ENCODE measurements at places on chromosomes 6 and 20.
A peak's percentile ranks its signal among the peaks of the same experiment; 100 is the strongest.

DNA sequence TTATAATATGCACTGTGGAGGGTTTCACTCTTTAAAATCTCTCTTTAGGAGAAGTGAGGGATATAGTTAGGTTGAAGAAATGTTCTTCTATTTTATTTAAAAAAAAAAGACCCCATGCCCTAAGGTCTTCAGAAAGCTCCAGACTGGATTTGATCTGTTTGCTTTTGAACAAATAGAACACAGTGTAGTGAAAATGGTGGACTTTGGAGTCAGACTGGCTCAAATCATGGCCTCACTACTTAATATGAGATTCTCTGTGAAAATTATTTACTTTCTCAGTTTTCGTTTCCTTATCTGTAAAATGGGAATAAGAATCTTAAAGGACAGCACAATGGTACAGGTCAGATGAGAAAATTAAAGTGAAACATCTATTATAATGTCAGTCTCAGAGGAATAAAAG lies 203.9 kb downstream of the ASCC3 start:
- DNase-seq = no peak

DNA sequence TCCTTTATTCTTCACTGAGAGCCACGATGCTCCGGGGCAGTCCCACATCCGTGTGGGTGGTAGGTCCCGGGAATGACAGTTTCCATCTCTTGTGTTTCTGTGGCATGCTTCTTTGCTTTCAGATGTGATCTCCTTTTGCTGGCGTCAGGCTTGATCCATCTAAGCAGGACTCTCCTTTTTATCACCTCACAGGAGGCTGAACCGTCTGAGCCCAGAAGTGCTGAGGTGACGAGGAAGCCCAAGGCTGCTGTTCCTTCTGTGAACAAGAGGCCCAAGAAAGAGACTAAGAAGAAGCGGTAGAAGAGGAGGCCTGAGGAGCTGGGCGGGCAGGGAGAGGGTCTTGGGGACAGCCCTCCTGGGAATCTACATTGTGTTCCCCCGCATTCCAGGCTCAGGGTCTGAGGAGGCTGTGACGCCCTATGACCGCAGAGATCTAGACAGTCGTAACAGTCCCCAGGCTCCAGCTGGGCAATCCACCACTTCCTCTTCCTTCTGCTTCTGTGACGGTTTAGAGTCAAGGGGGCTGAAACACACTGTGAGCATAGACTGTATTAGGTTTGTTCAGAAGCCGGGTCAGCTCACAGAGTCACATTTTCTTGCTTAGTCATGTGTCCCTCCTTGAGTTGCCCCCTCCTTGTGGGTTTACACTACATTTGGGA lies 26.8 kb downstream of the MANBAL start:
- peak; percentile 76 for DNase-seq

GRCh38 chr6:147437615-147438014 lies 70.9 kb upstream of the SAMD5 start:
- no peak for DNase-seq

- peak; percentile 37 for DNase-seq
Measured at GRCh38 chr6:1383729-1384548, 5.4 kb upstream of the FOXF2 start.

- DNase-seq = no peak
Measured at GRCh38 chr6:111478064-111478476, 4.9 kb downstream of the REV3L start.

GRCh38 chr20:41587523-41587922 lies 30.7 kb downstream of the CHD6 start:
- no peak for DNase-seq

- peak; percentile 71 for DNase-seq
Measured at GRCh38 chr20:4060064-4060795, 44.9 kb upstream of the RNF24 start.

- DNase-seq = no peak
Measured at GRCh38 chr20:23928353-23928752, 48.8 kb upstream of the CST5 start.

GRCh38 chr6:41691426-41692079 lies 43.9 kb downstream of the TFEB start:
- no peak for DNase-seq

DNA sequence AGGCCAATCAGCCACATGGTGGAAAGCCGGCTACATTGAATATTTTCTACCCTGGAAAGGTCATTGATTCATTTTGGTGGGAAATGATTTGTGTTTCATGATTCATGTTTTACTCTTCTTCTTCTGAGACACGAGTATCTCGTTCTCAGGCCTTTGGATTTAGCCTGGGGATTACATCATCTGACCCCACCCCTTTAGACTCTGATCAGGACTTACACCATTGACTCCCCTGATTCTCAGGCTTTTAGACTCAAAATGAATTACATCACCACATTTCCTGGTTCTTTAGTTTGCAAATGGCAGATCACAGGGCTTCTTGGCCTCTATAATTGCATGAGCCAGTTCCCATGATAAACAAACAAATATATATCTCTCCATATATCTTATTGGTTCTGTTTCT lies 228.8 kb downstream of the ADGRG6 start:
- no peak for DNase-seq

DNA sequence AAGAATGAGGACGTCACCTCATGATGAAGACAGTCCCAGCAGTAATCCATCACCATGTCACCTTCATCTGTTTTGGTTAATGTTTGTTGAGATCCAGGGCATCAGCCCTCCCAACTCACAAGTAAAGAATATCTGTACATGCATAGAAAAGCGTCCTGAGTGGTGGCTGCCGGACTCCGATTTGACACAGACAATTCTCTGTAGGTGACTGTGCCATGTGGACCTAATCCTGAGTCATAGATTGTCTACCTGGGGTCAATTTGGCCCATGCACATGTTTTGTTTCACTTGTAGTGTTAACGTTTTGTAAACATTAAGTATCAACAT lies 168.4 kb upstream of the UST start:
- DNase-seq = no peak

DNA sequence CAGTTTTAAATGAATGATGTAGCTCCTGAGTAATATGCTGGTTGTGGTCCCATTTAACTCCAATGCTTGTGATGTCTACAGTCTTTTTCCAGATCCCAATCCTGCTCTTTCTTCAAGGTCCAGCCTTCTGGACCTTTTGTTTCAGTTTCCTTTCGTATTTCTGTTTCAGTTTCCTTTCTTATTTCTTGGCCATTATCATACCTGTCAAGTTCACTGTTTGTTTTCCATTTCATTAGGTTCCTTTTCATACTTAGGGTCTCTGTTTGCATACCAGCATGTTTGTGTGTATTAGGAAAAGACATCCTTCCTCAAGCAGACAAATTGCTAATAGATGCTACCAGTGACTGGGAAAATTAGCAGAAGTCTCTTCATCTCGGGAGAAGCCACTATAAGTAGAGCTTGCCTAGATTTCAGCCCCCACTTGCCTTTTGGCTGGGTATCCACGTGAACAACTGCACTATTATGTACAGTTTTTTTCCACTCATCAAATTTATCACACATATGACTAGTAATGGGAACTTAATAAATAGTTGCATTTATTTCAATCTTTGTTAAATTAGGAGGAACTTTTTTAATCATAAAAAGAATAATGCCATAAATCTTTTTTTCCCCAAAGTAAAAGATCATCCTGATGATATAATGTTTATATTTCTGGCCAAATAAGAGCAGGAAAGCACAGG lies 583.4 kb downstream of the BCKDHB start:
- no peak for DNase-seq

GRCh38 chr6:53910834-53911233 lies 116.0 kb downstream of the LRRC1 start:
- no peak for DNase-seq

- DNase-seq = no peak
Measured at GRCh38 chr20:38543014-38543906, 37.7 kb upstream of the ADIG start.

DNA sequence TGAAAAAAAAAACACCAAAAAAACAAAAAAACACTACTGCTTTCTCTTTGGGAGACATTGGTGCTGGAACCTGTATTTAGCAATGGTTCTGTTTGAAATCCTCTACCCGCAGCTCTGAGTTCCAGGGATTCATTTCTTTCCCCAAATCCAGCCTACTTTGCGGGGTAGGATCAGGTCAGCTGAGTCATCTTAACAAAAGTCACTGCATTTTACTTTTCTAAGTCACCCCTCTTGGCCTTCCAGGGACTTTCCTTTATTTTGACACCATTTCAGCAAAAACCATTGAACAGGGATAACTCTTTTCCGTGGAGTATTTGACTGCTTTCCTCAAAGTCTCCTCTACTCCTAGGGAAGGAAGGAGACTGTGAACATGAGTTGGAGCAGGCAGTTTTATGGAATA lies 837.6 kb downstream of the MAFB start:
- DNase-seq = no peak

DNA sequence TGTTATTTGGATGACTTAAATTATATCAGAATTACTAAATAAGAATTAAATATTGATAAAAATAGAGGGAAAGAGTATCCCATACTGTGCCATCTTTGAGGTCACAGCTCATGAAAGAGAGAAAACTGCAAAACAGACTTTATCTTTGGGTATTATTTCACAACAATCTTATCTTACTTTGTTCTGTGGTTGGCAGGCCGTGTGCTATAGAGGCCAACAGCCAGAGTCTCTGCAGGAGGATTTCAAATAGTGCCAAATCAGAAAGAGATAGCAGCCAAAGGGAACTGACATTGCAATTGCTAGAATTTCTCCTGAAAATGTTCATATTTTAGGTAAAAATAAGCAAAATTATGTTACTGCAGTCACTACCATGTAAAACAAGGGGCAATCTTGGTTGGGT lies 354.2 kb downstream of the GRIK2 start:
- no peak for DNase-seq

GRCh38 chr6:144715344-144715743 lies 430.2 kb downstream of the UTRN start:
- DNase-seq = no peak

GRCh38 chr6:138485005-138485545 lies 14.2 kb downstream of the NHSL1 start:
- DNase-seq = no peak

DNA sequence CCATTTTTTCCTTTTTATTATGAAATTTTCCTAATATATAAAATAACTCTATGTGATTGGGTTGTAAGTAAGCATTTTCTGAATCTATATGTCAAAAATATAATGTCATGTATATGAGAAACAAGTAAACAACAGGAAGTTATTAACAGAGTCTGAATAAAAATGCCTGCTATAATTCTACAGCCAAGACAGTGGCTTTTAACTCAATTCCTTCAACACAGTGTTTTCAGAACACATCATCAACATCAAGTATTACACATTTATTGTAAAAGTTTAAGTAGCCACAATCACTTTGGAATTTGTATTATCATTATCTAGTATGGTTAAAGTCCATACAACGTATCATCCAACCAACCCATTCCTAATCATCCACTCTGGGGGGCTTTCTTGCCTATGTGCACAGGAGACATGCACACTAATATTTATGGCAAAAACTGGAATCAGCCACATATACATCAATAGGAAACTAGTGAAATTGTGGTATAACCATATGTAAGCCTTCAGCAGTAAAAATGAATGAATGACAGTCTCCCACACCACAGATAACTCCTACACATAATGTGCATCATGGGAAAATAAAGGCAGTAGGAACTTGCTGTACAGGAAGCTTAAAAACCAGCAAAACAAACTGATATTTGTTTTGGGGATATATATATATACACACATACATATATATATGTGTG lies 6.9 kb upstream of the HLA-A start:
- no peak for DNase-seq

GRCh38 chr6:100457311-100457990 lies 7.3 kb downstream of the SIM1 start:
- DNase-seq = peak; percentile 25

- DNase-seq = peak; percentile 57
Measured at GRCh38 chr6:166588691-166589336, 2.3 kb upstream of the RAMACL start.

- no peak for DNase-seq
Measured at GRCh38 chr6:128138694-128139093, 237.8 kb upstream of the THEMIS start.

DNA sequence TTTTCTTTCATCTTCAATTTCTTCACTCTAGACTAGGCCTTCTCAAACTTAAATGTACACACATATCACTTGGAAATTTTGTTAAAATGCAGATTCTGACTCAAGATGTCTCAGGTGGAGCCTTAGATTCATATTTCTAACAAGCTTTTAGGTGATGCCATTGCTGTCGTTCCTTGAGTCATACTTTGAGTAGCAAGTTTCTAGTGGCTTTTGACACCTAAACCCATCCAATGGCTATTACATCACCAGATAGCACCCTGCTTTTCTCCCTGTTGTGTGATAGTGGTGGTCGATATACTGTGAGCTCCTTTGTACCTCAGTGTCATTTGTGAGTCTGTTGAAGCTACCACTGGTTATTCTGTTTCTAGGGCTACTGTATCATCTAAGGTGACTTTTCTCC lies 34.8 kb upstream of the BAG2 start:
- DNase-seq = no peak

DNA sequence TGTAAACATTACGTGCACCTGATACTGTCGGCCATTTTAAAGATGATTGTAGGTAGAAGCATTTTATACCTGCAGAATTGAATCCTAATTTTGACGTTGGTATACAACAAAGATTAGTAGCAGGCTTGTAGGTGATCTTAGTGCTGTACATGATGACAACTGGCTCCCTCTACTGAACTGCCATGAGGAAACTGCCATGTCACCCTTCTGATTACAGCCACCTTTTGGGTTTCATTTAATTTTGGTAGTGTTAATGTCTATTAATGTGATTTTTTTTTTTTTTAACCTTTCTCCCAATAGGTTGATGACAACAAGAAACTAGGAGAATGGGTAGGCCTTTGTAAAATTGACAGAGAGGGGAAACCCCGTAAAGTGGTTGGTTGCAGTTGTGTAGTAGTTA lies 2.3 kb downstream of the RPS12 start:
- no peak for DNase-seq

DNA sequence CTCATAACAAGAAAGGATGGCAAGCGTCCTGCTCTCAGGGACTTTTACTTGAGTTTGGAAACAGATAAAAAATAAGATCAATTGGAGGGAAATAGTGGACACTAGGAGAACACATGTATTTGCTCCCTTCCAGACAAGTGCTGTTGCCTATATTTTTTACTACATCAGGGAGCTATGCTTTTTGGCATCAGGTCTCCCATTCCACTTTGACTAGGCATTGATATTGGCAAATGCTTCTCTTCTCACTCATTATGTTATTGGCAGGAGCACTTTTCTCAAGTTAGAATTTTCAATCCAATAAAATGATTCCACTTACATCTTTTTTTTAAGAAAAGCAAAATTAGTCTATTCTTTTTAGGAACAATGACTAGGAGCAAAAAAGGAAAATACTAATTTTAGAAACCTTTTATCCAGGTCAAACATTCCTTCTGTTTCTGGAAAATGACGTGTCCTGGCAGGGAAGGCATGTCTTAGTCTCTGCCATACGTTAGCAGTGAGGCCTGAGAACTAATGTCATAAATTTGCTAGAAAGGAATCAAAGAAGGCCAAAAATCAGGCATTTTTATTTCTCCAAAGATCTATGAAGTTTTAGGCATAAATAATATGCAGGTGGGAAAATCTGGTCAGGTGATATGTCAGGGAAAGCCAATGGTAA lies 21.4 kb downstream of the BCAS1 start:
- DNase-seq = no peak

GRCh38 chr6:4929097-4929718 lies 74.6 kb downstream of the RPP40 start:
- no peak for DNase-seq

GRCh38 chr6:166314454-166314853 lies 6.3 kb upstream of the PRR18 start:
- no peak for DNase-seq

GRCh38 chr20:47351643-47352331 lies 4.7 kb downstream of the ZMYND8 start:
- no peak for DNase-seq

- no peak for DNase-seq
Measured at GRCh38 chr6:72947534-72947933, 277.8 kb downstream of the KHDC1L start.

Measured in GM13976 (cell line).